CD8-positive, alpha-beta T cell (primary cell): ENCODE measurements at places on chromosomes 12 and 14. TPM values are rescaled to one million over a fixed set of nuclear protein-coding genes. Genes with fewer than 3 reads are reported as not detected.

- no peak for DNase-seq
Observed at GRCh38 chr12:106434526-106434925, 77.0 kb downstream of the POLR3B start.

Gene C12orf50
- total RNA-seq = 0.08 TPM

GRCh38 chr12:83850531-83850930, 1062.1 kb downstream of the SLC6A15 start:
- DNase-seq = no peak

DNA sequence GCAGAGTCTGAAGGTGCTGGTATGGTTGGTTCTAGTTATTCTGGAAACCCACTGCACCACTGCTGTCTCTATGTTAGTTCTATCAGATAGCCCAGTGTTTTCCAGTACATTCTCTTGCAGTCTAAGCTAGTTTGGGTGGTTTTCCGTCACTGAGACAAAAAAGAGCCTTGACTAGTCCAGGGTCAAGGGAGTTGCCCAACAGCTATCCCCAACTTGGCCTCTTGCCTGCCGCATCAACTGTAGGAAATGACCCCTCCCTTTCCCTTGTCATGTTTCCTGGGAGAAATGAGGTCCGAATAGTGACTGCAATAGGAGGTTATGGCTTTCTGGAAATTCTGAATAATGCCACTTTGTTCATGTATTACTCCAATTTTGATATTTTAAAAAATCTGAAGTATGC, 160.4 kb downstream of the EFCAB11 start:
- DNase-seq = no peak

DNA sequence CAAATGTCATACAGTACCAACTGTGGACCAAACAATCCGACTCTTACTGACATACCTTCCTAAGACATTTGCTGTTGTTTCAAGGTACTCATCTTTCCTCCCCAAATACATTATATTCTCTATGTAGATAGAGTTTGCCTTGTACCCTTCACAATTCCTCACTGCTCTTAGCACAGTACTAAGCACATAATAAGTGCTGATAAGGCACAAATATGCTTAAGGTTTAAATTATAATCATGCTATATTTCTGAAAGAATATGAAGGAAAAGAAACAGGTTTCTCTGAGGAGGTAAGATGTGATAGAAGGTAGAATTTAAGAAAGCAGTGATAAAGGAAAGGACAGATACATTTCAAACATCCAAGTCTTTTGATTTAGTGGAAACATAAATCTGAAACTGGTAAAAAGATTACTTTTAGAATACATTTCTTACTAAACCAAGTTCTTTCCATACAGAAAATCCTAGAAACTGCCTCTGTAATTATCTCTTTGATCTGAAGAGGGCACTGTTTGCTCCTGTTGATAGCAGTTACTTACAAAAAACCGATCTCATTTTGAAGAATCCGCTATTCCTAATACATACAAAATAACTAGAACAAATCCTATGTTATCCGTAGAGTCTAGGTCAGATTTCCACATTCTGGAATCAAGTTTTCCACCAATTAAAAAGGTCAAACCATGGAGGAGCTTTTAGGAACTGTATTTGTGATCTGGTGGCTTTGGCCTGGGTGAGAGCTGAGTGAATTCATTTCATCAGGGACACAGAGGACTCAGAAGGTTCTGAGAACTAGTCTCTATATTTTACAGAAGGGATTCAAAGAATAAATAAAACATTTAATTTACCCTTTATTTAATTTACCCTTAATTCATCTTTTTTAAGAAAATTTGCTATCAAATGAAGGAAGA, 311.9 kb downstream of the DAD1 start:
- no peak for DNase-seq

DNA sequence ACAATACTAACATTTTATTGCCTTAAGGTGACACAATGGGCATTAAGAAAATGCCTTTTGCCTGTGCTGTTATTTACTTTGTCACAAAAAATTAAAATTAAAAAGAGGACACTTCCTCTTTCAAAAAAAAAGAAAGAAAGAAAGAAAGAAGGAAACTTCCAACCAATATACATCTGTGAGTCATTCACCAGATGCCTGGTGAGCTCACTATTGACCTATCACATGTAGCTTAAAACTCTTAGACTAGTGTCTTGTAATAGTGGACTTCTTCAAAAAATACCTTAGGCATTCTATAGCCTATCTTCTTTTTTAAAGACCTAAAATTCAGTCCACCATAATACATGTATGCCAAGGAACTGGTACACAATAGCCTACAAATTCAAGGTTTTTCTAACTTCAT, 4.9 kb upstream of the SOX5 start:
- no peak for DNase-seq

DNA sequence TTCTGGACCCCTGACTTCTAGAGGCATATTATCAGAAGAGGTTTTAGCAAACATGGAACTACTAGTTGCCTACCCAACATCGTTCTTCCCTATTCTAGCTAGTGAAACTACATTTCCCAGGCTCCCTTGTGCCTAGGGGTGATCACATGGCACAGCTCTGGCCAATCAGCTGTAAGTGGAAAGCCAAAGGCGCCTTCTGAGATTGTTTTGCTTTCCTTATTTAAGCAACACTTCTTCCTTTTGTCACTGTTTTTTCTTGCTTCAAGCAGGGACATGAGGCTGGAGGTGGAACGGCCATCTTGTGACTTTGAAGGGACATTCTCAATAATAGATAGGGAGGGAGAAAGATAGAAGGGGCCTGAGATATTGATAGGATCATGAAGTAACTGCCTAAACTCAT, 136.7 kb downstream of the ZNF664 start:
- DNase-seq = peak; percentile 21

GRCh38 chr12:14774074-14774905, 29.0 kb downstream of the WBP11 start:
- DNase-seq = peak; percentile 85

Gene C14orf132
- 0.58 TPM for total RNA-seq
